ENCODE measurements at places on chromosomes 5 and 9.

DNA sequence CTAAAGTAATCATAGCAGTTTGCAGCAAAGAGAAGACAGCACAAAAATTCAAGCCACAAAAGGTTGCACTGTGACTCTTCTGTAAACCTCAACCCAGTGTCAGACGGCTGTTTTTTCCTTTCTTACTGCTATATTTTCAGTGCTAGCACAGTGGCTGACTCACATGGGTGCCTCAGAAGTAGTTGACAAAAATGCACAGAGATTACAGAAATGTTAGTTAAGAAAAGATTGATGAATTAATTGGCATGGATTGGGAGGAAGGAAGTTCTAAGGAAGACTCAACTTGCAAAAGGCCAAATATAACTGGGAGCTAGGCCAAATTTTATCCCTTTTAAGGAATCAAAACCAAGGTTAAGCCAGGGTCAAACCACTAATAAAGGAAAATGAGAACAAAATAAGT lies 43.7 kb upstream of the ITGA1 start:
- DNase-seq = no peak

- no peak for DNase-seq
Observed at GRCh38 chr5:107219993-107220392, 450.7 kb downstream of the EFNA5 start.

GRCh38 chr9:97773091-97773490 lies 76.0 kb upstream of the XPA start:
- DNase-seq = no peak

DNA sequence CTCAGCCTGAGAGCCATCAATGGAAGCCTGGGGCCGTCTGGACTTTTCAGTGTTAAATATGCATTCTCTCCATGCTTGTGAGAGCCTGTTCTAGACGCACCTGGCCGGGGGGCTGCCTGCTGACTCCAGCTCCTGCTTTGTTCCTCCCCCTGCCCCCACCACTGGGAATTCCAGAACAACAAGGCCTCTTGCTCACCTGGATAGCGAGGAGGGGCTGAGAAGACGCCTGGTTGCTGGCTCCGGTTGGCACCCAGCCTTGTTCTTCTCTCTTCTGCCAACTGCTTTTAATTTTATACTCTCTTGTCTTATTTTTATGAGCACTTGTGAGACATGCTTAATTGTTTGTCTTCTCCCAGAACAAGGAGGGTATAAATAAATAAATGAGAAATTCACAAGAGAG lies 15.0 kb upstream of the RAPGEF1 start:
- DNase-seq = no peak

DNA sequence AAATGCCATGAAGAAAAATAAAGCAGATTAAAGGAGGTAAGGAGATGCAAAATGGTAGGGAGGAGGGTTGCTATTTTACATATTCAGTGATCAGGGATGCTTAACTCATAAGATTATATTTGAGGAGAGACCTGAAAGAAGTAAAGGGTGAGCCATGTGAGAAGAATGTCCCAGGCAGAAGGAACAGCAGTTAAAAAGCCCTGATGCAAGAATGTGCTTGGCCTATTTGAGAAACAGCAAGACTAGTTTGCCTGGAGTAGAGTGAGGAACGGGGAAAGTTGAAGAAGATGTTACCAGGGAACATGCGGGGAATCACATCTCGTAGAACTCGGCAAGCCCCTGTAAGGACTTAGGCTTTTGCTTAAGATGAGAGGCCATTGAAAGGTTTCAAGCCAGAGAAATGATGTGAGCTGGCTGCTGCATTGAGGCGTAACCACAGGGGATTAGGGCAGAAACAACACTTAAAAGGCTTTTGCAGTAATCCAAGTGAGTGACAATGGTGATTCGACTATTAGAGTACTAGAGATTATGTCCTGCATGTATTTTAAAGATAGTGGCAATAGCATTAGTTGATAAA lies 198.7 kb downstream of the VPS13A start:
- no peak for DNase-seq

- no peak for DNase-seq
Observed at GRCh38 chr9:128175102-128175563, 15.1 kb downstream of the BBLN start.

DNA sequence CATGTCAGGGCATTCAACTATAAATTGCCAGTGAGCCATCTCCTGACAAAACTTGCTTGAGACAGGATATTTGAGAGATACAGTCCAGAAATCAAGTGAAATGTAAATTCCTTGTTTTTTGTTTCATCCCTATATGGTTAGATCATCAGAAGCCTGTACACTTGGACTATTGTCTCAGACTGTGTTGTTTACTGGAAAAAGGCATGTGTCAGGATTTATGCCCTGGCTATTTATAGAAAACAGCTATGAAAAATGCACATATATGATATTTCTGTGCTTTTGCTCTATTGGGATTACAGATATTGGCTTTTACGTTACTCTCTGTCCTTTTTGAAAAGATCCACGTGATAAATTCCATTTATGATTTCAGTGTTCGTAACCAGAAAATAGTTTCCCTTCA lies 44.2 kb downstream of the IL31RA start:
- no peak for DNase-seq

GRCh38 chr5:3391210-3391609 lies 204.4 kb upstream of the IRX1 start:
- DNase-seq = no peak

DNA sequence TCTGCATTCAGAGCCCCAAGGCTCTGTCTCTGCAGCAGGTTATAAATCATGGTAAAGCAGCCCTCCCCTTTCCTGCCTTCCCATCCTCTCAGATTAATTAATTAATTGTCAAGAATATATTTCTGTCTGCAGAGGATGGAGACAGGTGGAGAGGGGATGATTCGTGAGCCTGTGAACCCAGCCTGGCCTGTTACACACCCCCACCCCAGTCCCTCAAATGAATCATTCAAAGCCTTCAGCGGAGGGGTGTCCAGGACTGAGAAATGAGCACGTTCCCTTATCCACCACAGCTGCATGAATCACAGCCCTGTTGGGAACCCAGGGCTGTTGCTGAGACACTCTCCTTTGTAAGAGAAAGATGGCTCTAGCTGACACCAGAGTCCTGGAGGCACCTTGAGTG lies 56.0 kb downstream of the NIPAL4 start:
- no peak for DNase-seq

GRCh38 chr5:75051217-75051751 lies 1.1 kb downstream of the GCNT4 start:
- no peak for DNase-seq

- DNase-seq = no peak
Observed at GRCh38 chr5:82470185-82470994, 192.2 kb upstream of the RPS23 start.

GRCh38 chr9:117021906-117022305 lies 334.8 kb downstream of the TRIM32 start:
- DNase-seq = no peak

- DNase-seq = no peak
Observed at GRCh38 chr5:133829786-133830185, 138.6 kb downstream of the C5orf15 start.

DNA sequence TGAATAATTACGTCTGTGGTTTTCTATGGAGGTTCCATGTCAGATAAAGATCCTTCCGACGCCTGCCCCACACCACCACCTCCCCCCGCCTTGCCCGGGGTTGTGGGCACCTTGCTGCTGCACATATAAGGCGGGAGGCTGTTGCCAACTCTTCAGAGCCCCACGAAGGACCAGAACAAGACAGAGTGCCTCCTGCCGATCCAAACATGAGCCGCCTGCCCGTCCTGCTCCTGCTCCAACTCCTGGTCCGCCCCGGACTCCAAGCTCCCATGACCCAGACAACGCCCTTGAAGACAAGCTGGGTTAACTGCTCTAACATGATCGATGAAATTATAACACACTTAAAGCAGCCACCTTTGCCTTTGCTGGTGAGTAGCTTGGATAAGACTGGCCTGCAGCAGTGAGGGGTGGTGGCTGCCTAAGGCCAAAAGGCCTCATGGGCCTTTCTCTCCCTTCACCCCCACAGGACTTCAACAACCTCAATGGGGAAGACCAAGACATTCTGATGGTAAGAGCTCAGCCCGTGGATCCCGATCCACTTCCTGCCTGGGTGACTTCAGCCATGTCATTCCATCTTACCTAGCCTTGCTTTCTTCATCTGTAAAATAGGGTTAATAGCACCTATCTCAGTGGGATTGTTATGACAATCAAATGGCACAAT lies at the start of gene IL3:
Gene IL3, plus strand, starts transcription at position 155 of the 661 bp plus-strand sequence. Its CDS starts 52 bp downstream, at position 207.
- DNase-seq = no peak

DNA sequence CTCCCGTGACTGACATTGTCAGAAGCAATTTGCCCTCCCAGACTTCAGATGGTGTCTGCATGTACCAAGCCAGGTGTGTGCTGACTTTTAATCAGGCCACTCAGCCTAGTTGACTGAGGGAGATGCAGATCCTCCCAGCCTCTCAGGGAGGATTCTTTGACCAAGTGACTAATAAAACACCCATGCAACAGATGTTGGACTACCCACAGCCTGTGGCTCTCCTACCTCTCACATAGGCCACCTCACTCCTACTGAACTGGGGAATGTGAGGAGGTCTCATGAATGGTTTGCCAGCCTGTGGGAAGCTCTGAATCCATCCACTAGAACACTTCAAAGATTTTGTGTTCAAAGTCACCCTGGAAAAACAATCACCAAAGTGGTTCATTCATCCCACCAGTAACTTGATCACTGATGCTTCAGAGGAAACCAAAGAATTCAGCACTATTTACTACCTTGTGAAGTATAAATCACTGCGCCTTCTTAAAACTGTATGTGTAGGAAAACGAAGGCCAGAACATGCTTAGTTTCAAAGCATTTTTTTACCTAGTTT lies 80.1 kb downstream of the ESM1 start:
- no peak for DNase-seq

DNA sequence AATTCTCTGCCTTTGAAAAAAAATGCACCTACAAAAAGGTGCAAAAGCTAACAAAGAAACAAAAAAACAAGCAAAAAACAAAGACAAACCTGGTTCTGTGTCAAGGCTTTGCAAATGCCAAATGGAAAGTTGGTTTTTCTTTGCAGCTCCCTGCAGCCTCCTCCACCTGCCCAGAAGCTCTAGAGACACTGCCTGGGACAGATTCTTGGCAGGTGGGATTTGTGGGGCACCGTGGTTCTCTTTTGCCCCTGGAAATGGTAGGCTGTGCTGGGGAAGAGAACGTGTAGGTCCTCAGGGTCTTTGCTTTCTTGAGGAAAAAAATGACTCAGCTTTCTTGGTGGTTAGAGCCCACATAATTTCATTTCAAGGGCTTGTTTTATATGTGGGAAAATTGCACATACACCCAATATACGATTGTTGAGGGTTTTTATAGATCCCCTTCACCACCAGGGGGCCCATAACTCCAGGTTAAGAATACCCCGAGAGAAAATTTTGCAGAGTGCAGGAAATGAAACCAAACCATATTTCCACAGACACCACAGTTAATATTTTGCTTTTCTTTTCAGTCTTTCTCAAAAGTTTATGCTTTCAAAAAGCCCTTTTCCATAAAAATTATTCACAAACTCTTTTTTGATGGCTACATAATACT lies 58.7 kb downstream of the NXNL2 start:
- no peak for DNase-seq

DNA sequence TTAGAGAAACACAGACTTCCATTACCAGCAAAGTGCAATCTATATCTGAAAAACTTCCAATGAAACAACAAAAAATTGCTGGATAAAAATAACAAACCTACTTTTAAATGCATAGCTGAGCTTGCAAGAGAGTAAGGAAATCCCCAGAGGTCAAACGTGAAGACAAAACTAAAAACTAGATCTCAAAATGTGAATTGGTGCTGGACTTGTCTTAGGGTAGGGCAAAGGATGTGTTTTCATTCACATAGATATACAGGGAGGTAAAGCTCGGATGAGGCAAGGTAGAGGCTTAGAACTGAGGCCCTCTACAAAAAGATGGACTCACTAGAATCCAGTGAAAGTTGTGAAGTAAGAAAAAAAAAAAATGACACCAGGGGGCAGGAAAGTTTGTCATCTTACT lies 13.6 kb upstream of the RASA1 start:
- no peak for DNase-seq

GRCh38 chr9:35618854-35619799 lies 914 bp upstream of the CD72 start:
- no peak for DNase-seq

DNA sequence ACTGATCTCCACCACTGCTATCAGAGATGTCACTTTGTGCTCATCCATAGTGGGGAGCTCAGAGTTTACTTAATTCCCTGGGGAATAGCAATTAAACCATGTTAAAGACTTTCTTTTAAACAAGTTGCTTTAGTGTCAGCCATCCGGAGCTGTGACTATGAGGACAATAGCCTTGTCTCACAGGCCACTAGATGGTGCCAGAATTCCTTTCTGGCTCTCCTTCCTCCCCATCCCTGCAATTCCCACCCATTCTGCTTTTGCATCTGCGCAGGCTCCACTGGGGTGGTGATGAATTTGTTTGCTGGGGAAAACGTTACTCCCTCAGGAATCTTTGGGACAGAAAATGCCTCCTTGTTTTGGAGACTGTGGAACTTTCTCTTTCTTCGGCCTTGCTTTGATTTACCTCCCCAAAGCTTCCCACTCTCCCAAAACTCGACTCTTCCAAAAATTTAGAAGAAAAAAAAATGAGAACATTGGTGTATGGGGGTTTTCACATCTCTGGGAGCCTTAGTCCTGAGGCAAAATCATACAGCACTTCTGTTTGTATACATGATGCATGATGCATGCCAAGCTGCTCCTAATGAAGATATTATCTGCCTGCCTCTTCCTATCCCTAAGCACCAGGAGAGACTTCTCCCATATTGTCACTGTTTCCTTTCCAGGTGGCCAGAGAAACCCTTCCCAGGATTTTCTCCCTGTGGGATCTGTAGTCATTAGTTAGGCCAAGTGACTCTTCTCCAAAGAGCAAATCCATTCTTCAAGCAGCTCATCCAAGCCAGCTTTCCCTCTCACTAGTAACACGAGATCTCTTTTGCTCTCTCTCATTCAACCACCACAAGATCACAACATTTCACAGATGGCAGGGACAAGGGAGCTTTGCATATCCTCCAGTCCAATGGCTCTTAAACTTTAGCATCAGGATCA lies 466.1 kb downstream of the TLR4 start:
- no peak for DNase-seq

- no peak for DNase-seq
Observed at GRCh38 chr5:72152545-72152944, 45.3 kb downstream of the MAP1B start.

DNA sequence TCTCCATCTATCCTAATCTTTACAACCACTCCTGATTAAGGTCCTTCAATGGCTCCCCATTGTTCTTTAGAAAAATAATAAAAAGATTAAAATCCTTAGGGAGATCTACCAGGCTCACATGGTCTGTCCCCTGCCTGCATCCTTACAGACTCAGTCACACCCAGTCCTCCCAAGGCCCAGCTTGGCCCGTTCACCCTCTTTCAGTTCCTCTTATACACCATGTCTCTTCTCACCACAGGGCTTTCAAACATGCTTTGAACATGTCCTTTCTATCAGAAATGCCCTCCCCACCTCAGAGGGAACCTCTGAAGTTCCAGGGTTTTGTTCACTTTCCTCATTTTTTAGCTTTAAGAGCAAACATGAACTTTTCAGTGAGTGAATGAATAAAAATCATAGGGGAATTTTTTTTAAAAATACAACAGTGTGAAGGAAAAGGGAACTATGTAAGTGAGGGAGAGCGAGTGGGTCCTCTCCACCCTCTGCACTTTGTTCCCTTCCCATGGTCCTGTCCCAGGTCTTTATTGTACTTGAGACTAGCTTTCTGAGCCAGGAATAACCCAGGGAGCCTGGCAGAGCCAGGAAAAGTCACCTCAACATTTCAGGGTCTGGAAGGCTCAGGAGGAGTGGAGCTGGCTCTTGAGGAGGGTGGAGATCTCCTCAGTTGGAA lies 55.3 kb downstream of the TRPC7 start:
- no peak for DNase-seq
